LNCaP clone FGC (cell line): ENCODE measurements at places on chromosomes 2 and 18.

DNA sequence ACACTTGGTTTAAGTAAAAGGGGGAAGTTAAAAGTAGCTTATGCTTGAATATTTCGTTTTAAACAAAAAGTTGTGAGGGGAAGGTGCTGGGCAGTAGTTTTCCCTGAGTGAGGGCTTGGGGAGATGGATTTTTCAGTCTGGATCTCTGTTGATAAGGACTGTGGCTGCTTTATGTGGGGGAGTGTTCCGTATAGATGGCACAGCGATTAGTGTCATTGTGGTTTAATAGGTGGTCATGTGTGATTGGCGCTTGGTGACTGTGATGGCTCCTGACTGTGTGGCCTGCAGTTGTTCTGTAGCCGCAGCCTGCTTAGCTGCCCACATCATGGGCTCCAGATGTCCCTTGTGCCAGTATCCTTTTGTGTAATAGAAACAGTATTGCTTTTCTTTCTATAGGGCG, 156.2 kb downstream of the WDSUB1 start:
- DNase-seq = no peak

DNA sequence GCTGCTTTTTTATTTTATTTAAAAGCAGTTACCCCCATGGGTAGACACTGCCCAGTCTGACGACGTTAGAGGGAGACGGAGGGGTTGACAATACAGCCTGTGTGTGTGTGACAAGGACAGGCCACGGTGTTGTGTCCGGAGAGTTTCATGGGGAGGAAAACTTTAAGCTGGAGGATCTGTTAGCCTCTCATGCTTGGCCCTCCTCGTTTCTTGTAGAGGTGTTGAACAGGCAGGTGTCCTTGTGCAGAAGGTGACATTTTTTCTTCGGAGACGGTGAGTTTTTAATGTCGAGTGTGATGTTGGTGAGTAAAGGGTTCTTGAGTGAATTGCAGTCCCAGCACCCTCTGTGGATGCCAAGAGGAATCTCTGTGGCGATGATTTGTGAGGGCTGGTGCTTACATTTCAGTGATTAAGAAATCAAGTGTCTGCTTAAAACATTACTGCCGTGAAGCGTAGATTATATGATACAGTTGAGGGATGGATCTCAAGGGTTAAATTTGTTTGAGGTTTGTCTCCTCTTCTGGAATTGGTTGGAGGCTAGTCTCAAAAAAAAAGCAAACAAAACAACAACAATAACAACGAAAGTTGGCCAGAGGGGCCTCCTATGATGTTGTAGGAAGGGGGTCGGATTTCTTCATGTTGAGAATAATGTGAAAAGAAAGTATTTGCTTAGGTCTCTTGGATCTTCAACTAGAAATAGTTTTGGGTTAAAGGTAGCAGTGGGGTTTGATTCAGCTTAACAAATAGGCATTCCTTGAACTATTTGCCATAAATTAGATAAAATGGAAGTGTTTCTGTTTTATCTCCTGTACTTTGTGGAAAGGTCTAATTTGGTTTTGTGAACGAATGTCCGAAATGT, 1.6 kb downstream of the NCOA1 start:
- DNase-seq = no peak

GRCh38 chr2:143841935-143842334, 678.0 kb downstream of the ZEB2 start:
- DNase-seq = no peak

DNA sequence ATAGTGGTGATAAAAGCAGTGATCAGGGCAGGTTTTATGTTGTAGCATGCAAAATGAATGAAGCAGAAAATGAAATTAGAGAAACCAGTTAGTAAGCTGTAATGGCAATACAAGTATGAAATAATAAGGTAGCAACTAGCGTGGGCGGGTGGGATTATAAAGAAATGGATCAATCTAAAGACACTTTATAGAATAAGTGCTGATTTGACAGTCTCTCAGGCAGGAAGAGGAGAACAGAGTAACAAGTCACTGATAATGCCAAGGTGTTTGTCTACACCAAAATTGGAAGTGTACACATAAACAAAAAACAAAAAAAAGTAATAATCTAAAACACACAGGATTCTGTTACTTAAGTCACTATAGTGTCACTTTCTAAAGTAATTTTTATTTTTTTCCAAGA, 51.0 kb upstream of the PCBP1 start:
- DNase-seq = no peak

DNA sequence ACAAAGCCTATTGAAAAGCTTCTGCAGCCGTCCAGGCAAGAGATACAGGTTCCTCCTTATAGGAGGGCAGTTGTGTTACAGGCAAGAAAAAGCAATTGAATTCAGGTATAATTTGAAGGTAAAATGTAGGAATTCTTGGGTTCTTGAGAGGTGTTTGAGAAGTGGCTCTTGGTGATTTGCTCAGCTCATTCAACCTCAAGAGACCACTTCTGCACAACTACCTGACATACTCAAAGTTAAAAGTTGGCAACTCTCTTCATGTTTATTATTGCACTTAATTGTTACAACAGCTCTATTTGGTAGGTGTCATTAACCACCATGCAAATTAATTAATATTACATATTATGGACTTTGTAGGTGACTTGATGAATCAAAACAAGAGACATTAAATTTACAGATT, 753.2 kb downstream of the ADCYAP1 start:
- DNase-seq = no peak

DNA sequence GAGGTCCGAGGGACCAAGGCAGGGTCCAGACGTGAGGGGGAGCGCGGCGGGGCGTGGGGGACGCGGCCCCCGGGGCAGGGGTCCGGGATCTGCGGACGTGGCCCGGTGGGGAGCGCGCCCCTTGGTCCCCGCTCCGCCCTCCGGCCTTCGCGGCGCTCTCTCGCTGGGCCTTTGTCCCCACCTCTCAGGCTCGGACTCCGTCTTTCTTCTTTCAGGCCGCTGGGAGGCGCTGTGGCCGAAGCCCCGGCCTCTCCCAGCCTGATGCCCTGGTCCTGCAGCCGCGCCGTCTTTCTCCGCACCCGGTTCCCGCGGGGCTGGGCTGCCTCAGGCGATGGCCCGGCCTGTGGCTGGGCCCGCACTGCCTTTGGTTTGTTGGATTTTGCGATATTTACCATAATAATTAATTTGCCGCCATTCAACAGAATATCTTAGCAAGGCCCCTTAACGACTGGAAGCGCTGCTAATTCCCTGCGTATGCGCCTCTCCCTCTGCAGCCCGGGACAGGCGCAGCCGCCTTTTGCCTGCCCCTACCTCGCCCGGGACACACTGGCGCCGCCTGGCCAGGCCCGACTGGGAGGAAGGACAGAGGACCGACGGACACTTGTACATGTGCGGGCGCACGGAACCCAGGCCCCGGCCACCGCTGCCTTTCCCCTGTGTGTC, 10.8 kb downstream of the SIX3 start:
- DNase-seq = no peak

DNA sequence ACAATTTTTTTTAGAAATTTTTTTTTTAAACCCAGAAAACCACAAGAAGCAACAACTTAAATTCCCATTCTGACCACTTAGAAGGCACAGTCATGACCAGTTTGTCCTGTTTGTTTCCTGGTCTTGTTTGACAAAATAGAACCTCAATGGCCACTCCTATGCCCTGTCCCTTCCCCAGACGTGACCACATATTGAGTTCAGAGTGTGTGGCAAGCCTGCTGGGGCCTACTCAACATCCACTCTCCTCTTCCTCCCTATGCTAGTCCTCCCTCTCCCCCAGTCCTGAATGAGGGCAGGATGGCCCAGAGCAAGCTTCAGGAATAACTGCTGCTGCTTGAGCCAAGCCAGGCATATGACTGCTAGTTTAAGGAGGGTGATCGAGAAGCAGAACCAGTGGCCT, 89.6 kb downstream of the PRELID3A start:
- no peak for DNase-seq

- DNase-seq = no peak
Measured at GRCh38 chr18:48356151-48356745, 52.9 kb downstream of the ZBTB7C start.

DNA sequence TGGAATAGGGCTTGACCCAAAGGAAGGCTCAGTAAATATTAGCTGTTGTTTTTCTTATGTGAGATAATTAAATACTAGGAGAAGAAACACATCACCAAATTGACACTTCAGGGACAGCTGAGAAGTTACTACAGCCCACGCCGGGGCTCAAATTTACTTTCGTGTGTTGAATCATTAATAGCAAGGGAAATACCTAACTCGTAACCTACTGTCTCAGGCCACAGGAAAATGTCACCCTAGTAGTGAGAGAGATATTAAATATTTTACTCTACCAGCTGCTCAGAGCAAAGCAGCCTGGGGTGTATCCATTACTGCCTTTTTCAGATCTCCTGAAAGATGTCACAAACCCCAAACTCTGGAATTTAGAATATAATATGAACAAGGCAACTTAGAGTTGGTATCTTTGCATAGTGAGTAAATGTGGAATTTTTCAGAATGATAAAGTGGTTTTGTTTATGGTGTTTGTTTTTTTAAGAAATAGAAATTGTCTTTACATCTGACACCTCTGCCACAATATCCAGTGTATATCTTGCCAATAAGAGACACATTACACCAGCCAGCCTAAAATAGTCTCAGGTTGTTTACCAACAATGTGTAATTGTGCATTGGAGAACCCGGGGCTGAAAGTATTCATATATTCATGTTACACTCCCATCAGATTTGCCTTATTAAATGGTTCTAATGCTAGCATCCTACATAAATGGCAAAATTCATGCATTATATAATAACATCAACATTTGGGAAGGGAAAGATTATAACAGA, 48.4 kb downstream of the ATP8B1 start:
- no peak for DNase-seq

- DNase-seq = no peak
Measured at GRCh38 chr2:195509551-195509950, 147.5 kb upstream of the SLC39A10 start.

- DNase-seq = no peak
Measured at GRCh38 chr18:31658670-31659575, 25.5 kb downstream of the B4GALT6 start.

GRCh38 chr2:40330096-40330495, 121.8 kb downstream of the SLC8A1 start:
- DNase-seq = no peak

- DNase-seq = no peak
Measured at GRCh38 chr2:167406558-167406957, 518.3 kb downstream of the XIRP2 start.

- DNase-seq = no peak
Measured at GRCh38 chr2:233400341-233400740, 46.0 kb downstream of the DGKD start.

DNA sequence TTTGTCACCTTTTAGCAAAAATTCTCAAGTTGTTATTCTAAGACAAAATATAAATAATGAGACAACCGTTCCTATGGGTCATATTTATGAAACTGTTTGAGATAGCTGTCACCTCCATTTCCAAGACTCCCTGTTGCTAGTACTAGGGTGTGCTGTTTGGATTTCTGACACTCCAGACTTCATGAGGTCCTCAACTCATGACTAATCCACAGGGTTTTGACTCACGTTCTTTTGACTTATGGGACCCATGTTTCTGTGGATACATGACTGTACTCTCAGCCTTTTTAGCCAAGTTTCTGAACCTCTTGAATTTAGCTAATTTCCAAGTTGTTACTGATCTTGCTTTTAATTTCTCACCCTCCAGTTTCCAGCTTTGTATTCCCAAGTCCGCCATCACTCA, 178.7 kb upstream of the FAM98A start:
- DNase-seq = no peak

- DNase-seq = no peak
Measured at GRCh38 chr2:8368463-8368862, 313.4 kb upstream of the ID2 start.

GRCh38 chr2:200930947-200931626, 32.4 kb downstream of the ORC2 start:
- DNase-seq = no peak

DNA sequence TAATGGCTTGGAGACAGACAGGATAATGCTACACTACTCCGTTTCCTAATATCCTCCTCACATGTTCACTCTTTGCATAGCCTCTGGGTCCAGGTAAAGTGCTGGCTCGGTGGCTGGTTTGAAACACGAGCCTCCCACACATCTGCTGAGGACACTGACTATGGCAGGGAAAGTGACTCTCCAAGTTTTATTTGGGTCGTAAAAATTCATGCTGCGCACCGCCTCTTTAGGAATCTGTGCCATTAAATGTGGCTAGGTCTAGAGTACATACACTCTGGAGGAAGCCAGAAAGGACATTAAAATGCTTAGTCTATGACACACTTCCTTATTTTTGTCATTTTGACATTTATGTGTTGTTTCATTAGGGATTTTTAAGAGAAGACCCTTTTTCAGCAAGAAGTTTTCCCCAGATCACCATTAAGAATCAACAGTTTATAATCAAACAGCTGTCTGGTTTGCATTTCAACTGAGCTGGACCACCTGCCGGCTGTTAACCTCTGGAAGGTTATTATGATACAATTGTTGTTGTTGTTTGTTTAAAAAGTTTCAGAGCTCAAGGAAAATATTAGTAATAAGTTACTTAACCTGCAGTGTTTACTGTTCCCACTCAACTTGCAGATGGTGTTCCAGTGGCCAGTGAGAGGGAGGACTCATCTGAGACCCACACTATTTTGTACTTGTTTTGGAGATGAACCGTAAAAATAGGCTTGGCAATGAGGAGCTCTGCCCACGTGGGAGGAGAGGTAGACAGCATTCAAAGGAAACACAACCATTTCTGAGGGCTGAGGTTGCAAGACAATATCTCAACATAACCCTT, 443.3 kb upstream of the MEIS1 start:
- DNase-seq = peak; percentile 59

- DNase-seq = no peak
Measured at GRCh38 chr18:77862066-77862757, 612.6 kb downstream of the GALR1 start.

- DNase-seq = peak; percentile 27
Measured at GRCh38 chr2:206556357-206556949, 85.8 kb upstream of the FAM237A start.

GRCh38 chr18:48104705-48105104, 174.2 kb upstream of the SMAD2 start:
- no peak for DNase-seq

DNA sequence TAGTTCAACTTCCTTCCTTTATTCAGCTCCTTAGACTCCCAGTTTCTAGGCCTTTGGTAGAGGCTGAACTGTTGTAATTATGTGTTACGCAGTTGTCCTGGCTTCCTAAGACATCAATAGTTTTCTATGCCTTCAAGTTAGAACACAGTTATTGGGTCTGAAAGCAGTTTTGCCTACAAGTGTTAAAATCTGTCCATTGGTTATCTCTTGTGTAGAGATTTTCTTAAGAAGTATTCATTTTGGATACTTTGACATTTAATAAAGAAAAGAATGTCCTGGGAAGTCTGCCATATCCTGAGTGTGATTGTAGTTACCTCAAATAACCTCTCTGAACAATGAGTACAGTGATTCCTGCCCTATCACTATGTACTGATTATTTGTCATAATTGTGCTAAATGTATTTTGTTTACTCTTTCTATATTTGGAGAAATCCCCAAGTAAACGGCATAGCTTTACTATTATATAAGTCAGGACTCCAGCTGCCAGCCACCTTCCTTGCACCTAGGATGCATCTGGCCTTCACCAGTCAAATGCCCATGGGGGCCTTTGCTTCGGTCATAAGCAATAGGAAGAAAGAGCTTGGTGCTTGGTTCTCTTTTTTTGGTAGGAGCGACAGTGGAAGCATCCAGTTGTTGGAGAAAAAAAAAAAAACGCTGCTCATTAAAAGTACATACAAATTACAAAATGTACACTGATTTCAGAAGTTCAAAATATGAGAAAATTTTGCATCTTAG, 449.5 kb upstream of the PKDCC start:
- DNase-seq = no peak
